ENCODE measurements at places on chromosomes 6 and 20.

DNA sequence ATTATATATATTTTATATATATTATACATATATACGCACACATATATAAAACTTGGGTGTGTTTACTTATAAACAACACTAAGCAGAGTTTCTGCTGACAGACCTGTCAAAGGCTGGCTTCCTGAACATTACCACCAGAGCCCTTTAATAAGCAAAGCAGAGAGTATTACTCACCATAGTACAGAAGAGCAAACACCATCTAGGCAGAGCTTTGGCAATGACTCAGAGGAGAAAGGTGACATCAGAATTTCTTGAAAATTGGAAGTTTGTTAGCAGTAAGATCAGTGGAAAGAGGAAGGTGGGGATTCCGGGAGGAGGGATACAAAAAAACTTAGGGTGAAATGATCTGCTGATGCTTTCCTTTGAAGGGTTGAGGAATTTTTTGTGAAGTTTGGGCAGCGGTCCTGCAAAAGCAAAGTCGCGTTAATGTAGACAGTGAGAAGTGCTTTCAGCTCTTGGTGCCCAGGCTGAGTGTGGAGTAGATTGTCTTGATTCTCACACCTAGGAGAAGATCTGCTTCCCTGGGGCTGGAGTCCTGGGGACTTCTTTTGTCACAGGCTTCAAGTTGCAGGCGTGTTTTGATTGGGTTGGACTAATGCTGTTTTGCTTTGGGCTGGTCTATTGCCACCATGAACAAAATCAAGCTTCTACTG, 109.6 kb upstream of the BACH2 start:
- no peak for DNase-seq

- DNase-seq, result no peak
Observed at GRCh38 chr6:75481936-75482593, 11.5 kb downstream of the FILIP1 start.

DNA sequence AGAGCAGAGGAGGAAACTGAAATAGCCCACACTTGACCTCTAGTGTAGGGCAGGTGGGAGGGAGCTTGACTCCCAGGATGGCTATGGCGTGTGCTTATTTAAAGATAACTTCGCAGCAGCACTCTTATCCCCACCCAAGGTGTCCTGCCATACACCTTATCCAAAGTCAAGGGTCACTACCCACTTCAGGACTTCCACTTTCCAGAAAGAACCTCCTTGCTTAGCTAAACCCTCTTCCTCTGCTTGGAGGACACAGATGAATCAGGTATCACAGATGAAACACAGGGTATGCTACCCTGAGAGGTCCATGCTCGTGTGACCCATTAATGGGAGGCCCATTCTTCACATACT, 2.3 kb downstream of the RIN2 start:
- DNase-seq, result no peak

- no peak for DNase-seq
Observed at GRCh38 chr6:24927985-24928745, 7.6 kb downstream of the RIPOR2 start.

DNA sequence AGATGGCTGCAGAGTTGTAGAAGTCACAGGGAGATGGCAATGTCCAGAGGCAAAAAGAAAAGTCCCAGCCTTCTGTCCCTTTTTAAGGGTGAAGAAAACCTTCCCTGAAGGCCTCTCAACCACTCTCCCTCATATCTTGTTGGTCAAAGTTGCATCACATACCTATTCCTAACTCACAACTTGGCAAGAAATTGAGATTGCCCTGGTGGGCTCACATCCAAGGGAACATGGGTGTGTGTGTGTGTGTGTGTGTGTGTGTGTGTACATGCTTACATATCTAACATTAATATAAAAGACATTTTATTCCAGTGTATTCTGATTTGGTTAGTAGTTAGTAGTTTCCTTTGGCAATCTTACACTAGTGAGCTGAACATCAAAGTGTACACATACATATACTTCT, 144.3 kb upstream of the SALL4 start:
- no peak for DNase-seq

DNA sequence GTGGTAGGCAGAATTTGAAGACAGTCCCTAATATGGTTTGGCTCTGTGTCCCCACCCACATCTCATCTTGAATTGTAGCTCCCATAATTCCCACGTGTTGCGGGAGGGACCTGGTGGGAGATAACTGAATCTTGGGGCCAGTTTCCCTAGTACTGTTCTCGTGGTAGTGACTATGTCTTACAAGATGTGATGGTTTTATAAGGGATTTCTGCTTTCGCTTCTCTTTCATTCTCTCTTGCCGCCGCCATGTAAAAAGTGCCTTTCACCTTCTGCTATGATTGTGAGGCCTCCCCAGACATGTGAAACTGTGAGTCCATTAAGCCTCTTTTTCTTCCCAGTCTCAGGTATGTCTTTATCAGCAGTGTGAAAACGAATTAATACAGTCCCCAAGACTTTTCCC, 103.4 kb downstream of the PDE10A start:
- DNase-seq, result no peak

- no peak for DNase-seq
Observed at GRCh38 chr20:16007164-16007563, 566.1 kb downstream of the KIF16B start.

DNA sequence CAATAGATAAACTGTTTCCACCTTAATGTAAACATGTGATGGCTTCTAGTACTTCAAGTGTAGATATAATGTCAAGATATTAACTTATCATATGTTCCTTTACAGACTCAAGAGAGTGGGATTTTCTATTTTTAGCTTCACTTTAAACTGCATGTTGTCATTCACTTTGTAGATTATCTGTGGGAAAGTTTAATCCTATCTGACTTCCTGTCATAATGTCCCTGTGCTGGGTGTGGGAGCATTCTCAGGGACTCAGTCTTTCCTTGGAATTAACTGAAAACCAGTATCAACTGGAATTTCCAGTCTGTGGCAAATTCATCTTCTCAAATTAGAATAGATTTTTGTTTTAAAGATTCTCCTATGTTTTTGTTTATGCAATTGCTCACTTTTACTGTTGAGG, 226.1 kb upstream of the FERMT1 start:
- DNase-seq, result no peak

DNA sequence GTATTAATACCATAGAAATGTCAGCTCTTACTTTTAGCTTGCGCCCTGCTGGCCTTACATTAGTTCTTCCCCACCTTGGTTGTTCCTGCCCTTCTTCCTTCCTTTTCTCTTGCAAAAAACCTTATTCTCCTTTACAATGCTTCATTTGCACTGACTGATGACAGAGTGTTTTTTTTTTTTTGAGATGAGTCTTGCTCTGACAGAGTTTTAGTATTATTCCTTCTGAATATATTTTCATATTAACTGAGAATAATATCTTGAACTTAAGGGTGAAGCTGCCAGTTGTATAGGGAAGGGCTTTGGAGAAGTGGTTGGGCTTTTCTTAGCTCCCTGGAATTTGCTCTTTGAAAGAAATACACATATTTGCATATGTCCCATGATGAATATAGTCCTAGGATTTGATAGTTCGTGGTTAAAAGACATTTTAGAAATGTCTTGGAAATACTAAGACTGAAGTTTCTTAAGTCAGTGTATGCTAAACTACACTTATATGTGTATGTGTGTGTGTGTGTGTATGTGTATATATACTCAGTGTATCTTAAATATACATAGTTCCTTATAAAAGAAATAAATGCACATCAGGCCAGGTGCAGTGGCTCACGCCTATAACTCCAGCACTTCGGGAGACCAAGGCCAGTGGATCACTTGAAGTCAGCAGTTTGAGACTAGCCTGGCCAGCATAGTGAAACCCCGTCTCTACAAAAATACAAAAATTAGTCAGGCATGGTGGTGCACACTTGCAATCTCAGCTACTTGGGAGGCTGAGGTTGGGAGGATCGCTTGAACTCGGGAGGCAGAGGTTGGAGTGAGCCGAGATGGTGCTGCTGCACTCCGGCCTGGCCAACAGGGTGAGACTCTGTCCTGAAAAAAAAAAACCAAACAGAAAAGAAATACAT, 216.1 kb upstream of the MYLIP start:
- no peak for DNase-seq

- no peak for DNase-seq
Observed at GRCh38 chr6:39923394-39923793, 10.9 kb downstream of the MOCS1 start.

DNA sequence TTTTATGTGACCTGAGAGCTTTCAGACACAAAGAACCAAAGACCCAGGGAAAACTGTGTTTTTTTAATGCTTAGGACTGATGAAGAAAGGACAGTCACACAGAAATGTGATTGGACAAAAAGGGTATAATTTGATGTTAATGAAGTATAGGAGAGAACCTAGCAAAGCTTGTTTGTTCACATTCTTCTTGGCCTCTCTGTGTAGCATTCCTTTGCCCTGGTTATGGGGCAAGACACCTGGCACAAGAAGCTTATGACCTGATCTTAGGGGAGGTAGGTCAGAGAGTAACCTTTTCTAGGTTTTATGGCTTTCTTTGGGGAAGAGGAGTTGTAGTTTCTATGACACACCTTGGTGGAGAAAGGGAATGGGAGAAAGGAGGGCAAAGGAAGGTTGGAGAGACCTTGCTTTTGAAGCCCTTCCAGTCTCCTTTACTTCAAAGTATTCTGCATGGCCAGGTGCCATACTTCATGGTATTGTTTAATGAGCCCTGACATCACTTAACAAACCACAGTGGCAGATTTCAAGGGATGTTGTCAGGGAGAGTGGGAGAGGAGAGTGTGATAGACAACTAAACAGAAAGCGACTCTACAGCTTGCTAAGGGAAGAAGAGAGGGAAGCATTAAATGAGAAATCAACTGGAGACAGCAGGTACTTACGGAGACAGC, 701.8 kb upstream of the FLRT3 start:
- DNase-seq, result no peak
